ENCODE measurements at places on chromosomes 13 and 19.

- DNase-seq: peak; percentile 74
Observed at GRCh38 chr19:39970425-39970674, 615 bp upstream of the PSMC4 start.

GRCh38 chr19:5829567-5830310 lies 9.8 kb downstream of the FUT6 start:
- DNase-seq: no peak

GRCh38 chr19:1651568-1652291 lies 685 bp downstream of the TCF3 start:
- DNase-seq: no peak

DNA sequence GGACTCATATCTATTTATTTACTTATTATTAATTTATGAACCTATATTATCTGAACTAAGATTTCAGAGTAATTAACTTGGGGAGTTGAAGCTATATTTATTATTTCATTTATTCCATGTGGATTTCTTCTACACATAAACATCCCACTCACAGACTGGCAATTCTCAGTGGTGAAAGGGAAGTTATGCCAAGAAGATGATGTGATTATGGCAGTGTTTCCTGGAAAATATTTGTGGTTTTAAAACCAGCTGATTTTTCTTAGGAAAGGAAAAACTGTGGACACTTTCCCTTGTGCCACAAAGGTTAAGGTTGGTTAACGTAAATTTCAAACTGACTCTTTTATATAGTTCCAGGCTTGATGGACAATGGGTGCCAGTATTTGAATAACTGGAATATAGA lies 513.1 kb downstream of the SLITRK6 start:
- no peak for DNase-seq

DNA sequence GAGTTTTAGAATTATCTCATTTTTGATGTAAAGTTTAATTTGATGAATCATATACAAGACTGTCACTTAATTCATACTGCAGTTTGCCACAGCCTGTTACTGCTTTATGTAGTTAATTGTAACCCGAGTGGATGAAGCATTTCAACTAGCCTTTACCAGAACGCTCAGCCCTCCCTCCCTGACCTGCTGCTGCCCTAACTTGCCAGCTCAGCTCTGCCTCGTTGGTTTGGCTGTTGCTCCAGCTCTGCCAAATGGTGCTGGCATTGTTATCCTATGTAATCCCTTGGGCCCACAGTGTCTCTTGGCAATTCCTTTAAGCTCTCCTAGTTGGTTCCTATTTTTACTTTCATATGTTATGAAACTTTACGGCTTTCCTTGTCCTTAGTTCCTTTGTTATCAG lies 113.3 kb downstream of the LMO7 start:
- peak; percentile 33 for DNase-seq

DNA sequence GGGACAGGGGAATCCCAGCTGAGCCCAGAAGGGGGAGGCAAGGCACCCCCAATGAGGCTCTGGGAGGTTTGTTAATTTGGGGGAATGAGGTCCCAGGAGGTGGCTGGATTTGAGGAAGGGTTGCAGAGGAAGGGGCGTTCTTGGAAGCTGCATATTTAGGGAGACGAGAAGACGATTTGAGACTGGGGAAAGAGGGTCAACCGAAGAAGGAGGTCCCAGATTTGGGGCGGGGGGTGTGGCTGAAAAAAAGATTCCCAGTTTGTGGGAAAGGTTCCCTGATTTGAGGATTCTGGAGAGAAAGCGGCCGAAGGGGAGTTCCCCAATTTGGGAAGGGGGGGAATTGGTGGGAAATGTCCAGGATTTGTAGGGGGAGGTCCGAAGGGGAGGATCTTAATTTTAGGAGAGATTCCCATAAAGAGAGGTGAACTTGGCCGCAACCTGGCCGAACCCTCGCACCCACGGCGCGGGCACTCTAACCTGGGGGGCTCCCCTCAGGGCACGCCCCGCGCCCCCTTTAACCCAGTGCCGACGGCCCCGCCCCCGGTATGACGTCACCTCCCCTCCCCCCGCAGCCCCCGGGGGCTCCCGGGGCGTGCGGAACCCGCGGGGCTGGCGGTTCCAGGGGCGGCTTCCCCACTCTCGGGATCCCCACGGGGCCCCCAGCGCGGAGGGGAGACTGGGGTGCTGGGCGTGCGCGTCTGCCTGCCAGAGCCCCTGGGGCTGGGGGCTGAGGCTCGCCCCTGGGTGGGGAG lies 1.2 kb downstream of the PTPRS start:
- DNase-seq: no peak

DNA sequence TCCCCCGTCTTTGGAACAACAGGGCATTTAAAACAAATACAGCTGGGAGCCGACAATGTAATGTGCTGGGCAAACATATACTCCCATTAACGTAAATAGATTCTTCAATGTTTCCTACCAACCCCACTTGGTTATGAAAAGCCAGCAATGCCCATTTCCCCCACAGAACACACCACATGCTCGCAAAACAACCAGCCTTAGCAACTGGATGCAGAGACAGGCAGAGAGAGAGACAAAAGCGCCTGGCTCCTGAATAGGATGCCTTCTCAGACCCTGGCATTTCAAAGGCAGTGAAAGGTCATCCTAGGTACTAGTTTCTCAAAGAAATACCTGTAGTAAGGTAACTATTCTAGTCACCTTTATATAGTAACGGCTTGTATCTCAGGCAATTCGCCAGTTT lies 462.9 kb downstream of the ITGBL1 start:
- DNase-seq: peak; percentile 98

DNA sequence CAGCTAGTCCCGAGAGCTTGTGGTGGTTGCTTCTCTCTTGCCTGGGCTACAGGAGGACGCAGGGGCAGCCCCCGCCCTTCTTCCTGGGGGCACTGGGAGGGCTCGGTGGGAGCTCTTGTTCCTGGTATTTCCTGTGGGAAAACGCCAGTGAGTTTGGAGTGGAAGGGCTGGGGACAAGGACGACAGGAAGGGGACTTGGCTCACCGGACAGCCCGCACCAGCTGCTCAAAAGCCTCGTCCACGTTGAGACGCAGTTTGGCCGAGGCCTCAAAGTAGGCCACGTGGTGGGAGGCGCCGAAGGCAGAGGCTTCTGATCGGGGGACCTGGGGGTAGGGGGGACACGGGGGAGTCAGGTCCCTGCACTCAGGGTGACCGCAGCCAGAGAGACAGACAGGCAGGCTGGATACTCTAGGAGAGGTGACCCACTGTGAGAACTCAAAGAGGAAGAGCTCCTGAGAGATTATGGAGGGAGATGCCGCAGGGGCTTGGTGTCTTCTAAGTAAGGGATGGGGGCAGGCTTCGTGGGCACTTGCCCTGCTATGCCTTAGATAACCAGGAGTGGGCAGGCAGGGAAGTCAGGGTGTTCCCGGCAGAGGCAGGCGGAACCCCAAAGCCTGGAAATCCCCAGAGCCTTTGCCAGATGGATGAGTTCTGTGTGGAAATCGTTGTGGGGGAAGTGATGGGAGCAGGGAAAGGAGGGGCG lies 4.3 kb downstream of the RRAS start:
- no peak for DNase-seq

DNA sequence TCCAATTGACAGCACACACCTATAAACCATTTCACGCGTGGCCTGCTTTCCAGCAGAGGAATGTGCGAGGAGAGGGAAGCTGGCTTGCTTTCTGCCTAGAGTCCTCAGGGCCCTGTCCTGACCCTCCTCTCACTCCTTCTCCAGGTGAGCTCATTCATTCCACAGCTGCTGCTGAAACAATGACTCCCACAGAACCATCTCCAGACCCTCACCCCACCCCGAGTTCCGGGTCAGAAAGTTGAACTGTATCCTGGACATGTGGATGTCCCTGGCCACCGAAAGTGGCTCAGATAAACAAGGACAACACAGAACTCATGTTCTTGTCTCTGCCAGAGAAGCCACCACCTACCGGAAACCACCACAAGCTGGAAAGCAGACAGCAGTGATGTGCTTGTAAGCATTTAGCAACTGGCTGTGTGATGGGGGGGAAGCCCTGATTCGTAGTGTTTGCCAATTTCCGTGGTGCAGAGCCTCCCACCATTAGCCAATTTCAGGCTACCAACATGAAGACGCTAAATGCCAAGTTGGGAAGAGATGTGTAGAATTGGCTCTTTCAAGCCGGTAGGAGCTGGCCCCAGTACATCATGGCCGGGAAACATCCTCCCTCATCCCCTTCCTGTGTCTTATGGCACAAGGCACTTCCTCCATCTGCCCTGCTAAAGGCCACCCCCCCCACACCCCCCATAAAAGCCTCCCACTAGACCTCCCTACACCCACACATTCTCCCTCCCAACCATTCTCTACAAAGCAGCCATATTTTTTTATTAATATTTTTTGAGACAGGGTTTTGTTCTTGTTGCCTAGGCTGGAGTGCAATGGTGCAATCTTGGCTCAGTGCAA lies 5.0 kb downstream of the SYCE2 start:
- peak; percentile 60 for DNase-seq

DNA sequence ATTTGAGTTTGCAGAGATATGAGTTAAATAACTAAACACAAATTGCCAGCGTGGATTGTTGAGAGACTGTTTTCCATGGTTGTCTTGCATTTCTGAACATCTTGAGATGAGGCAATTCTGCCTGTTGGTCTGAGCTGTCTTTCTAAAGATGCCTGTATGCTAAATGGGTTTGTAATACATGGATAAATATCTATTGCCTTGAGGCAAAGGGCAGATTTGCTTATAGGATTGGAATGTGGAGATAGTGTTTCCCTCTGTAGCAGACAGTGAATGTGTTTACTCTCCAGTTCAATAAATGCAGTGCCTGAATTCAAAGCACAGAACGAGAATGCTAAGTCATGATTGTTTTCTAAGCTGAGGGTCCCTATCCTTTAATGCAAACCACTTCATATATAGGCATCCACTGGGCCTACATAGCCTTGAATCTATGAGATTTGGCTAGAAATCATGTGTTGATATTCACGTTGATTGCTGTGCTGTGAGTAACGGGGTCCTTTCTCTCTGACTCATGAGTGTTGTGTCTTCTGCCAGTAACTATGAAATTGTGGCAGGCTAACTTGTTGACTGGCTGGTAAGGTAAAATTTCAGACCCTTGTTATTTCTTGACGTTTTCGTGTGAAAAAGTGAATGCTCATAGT lies 2554.8 kb downstream of the PCDH9 start:
- no peak for DNase-seq

GRCh38 chr13:111353508-111353907 lies 33.1 kb downstream of the TEX29 start:
- no peak for DNase-seq

GRCh38 chr19:5037936-5038335 lies 69.0 kb downstream of the KDM4B start:
- peak; percentile 76 for DNase-seq

- DNase-seq: no peak
Observed at GRCh38 chr19:49894879-49895565, 1.7 kb downstream of the IL4I1 start.

- DNase-seq: no peak
Observed at GRCh38 chr13:29743201-29743786, 107.1 kb downstream of the UBL3 start.

GRCh38 chr19:2668175-2668763 lies 34.2 kb downstream of the GNG7 start:
- no peak for DNase-seq

- no peak for DNase-seq
Observed at GRCh38 chr13:84983321-84983720, 815.9 kb downstream of the SLITRK6 start.

GRCh38 chr19:43773725-43774102 lies 7.1 kb downstream of the KCNN4 start:
- no peak for DNase-seq

DNA sequence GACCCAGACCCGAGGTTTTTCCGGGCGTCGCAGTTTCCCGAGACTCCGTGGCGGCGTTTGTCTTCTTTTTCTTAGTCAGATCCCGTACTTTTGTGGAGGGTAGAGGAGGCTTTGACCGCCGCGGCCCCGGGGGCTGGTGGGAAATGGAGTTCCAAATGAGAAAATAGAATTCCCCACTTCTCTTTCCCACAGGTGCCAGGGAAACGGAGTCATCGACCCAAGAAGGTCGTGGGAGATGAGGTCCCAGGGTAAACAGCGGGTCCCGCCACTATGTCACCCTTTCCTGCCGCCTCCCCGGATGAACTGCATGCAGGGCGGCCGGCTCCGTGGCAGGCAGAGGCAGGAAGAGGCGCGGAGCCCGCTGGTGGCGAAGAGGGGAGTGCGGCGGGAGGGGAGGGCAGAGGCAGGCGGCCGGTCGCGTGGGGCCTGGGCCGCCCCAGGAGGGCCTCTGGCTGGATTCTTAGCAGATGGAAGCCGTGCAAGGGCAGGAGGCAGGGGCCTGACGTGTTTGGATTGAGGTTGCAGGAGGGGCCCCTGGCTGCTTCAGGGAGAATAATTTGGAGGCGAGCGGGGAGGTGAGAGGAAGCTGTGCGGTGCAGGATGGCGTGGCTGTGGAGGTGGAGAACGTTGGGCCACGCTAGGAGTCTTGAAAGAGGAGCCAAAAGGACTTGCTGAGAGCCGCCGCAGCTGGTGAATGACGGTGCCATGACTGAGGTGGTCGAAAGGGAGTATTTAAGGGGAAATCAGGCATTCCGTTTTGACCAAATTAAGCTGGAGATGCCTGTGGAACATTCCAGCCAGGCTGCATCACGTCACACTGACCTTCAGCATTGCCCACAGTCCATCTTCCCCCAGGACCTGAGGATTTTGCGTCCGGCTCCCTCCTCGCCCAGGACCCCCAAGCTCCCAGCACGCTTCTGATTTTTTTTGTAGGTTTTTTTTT lies 11.7 kb downstream of the CYTH2 start:
- no peak for DNase-seq

DNA sequence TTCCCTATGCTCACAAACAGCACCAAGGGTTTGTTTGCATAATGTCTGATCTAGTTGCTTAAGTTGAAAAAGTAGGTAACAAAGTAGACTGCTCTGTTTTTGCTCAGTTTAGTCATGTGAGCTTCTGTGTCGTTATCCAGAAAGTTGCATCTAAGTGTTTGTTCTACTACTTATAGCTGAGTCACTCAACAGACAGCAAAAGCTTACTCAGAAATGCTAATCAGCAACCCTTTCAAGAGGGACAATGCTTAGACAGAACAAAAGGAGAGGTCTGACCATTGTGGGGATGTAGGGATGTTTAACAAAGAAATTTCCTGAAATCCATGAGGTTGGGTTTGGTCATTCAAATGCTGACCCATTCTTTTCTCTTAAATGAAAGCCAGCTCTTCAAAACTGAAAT lies 106.4 kb downstream of the ATP8A2 start:
- no peak for DNase-seq

All from NCI-H1092 treated with DMSO at 0.1 percent for 48 hours (cell line).